ENCODE measurements at places on chromosomes 4 and X. TPM values are rescaled to one million over a fixed set of nuclear protein-coding genes. Genes with fewer than 3 reads are reported as not detected.

DNA sequence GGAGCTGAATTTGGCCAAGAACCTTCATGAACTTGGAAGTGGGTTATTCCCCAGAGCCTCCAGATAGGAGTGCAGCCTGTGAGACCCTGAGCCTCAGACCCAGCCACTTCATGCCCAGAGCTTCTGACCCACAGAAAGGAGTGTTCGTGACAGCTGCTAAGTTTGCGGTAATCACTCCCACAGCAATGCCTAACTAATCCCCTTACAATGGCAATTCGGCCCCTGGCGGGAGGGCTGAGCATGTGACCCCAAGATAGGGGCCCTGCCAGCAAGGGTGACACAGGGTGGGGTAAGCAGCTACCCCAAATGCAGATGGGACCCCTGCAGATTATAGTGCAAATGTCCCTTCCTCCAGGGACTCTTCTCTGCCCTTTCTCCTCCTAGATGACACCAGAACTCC is 22.5 kb downstream of the PNMA6E start:
- no peak for DNase-seq

- DNase-seq = no peak
These were observed 338.3 kb upstream of the NR3C2 start for GRCh38 chr4:148780426-148781005.

DNA sequence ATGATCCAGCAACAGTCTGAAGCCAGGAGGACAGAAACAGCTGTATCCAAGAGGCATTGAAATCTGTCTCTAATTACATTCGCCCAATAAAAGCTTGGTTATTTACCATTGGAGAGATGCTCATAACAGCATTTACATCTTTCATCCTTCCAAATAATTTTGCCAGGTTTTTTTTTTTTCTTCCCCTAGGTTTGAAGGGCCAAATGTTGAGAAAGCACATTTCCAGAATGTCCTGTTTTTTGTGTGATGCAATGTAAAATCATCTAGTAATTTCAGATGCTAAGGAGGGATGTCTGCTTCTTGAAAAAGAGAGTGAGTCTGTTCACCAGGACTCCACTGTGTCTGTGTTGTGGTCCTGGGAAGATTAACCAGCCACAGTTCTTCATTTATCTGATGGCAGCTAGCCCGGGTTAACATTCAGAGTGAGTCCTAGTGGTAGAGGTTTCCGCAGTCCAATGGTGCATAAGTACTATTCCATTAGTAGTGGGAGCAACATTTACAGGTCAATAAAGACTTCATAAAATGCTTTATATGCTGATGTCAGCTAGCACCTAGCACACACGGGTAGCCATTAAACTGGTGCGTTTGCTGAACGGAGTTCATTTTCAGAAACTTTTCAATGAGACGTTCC is 406.8 kb downstream of the STIM2 start:
- no peak for DNase-seq

DNA sequence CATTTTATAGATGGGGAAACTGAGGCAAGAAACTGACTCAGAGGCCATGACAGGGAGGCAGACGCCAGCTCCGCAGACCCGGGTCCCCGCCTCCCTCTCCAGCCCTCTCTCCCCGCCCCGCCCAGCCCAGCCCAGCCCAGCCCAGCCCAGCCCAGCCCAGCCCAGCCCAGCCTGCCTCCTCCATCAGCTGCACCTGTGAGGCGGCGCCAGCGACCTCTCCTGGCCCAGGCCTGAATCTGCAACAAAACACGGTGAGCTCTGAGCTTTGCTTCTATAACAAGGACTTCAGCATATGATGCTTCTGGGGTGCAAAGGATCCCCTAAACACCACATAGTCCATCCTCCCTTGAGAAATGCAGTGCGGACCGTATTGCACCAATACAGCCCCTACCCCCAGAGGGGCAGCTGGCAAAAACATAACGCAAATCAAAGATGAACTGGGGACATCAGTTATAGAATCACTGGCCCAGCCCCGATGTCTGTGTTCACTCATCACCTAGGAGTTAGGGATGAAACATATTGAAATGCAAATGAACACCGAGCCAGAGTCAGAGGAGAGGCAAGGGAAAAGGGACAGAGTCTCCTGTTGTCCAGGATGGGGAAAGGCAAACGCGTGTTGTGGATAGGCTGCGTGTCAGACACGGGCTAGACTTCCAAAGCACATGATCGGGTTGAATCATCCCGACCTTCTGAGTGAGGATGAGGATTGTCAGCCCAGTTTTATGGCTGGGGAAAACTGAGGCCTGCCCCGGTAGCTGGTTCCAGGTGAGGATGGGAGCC is 216.1 kb upstream of the PSAPL1 start:
- no peak for DNase-seq

- DNase-seq = no peak
These were observed 154.9 kb upstream of the BMP3 start for GRCh38 chr4:80875642-80876041.

- DNase-seq = peak; percentile 84
These were observed 234.8 kb upstream of the JADE1 start for GRCh38 chr4:128574706-128575105.

GRCh38 chrX:12307961-12308360 is 169.7 kb downstream of the FRMPD4 start:
- DNase-seq = no peak

DNA sequence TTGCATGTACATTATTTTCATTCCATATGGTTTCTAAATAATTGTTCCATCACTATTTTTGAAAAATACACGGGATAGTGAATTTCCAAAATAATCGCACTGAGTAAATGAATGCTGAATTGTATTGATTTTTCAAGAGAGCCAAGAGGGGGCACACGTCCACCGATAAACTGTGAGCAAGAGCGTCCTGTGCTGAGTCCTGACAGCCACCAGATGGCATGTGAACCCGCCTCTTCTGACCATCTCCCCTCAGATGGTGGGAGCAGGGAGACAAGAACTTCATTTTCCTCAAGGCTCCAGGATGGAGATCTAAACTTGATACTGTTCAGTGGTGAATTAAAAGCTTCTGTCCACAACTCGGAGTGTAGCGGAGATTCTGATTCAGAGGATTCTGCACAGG is 30.6 kb upstream of the IL9R start:
- peak; percentile 21 for DNase-seq

GRCh38 chr4:16437836-16438235 is 211.6 kb upstream of the TAPT1 start:
- DNase-seq = no peak

DNA sequence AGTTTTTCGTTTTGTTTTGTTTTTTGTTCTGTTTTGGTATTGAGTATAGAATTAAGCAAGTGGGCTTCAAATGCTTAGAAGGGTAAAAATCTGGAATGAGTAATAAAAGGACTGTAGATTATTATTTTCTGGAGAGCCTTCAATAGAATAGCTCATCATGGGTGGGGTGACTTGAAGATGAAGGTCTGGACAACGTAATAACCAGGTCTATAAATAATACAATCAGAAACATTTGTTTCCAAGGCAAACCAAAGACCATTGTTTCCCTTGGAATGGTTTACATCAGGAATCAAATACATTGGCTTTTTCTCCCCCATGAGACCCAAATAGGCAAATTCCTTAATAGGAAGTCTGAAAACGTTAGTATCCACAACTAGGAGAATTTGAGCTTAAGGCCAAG is 721.6 kb downstream of the RPA4 start:
- DNase-seq = no peak

Gene GPR143
- total RNA-seq = 4.6 TPM

Gene GAGE1
- not detected for total RNA-seq

DNA sequence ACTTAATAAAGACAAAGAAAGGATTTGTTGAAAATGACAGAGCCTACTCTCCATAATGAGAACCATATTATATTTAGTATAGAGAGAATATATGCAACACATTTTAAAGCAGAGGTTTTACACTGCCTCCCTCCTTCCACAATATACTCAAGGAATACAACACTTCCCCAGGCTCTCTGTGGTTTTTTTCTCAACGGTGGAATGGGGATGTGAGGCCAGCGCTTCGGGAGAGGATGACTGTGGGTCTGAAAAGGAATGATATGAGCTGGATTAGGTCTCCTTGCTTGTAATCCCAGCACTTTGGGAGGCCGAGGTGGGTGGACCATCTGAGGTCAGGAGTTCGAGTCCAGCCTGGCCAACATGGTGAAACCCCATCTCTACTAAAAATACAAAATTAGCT is 348.7 kb upstream of the KLF3 start:
- DNase-seq = no peak

Gene EXOC1L
- not detected for total RNA-seq

Gene ARHGAP36
- total RNA-seq = not detected

- no peak for DNase-seq
These were observed 403.6 kb downstream of the PDGFC start for GRCh38 chr4:156568041-156568440.

DNA sequence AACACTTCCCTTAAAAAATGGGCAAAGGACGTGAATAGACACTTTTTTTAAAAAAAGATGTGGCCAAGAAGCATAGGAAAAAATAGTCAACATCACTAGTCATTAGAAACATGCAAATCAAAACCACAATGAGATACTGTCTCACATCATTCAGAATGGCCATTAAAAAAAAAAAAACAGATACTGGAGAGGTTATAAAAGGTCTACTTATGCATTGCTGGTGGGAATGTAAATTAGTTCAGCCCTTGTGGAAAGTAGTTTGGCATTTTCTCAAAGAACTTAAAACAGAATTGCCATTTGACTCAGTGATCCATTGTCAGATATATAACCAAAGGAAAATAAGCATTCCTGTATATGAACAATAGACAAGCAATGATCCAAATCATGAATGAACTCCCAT is 352.8 kb upstream of the EPHA5 start:
- DNase-seq = no peak

Gene SPANXD
- not detected for total RNA-seq

DNA sequence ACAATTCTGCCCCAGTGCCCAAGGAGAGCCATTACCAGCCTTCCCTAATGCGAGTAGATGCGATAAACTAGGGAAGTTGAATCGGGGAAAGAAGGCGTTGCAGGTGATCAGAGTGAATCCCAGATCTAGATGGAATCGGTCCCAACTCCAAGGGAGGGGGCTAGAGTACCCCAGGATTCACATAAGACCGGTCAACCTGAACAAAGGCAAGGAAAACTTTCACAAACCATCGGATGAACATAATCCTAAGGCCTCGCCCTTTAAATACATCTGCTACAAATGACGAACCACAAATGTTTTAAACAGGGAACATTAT is 11.2 kb upstream of the ZCCHC13 start:
- no peak for DNase-seq

- DNase-seq = no peak
These were observed at the start of gene GAB3 for GRCh38 chrX:154750301-154751202. TSS of gene GAB3 (minus strand) at chrX:154751077. CDS start at chrX:154751025, 52 bp downstream.

Data from Caco-2 (cell line).